ENCODE measurements at places on chromosomes 2 and 18.

- DNase-seq, result no peak
Observed at GRCh38 chr2:12498704-12499103, 218.0 kb upstream of the TRIB2 start.

- no peak for DNase-seq
Observed at GRCh38 chr2:120347396-120348060, 1.6 kb downstream of the INHBB start.

GRCh38 chr2:170361090-170361936 lies 183.4 kb downstream of the MYO3B start:
- DNase-seq, result peak; percentile 50

DNA sequence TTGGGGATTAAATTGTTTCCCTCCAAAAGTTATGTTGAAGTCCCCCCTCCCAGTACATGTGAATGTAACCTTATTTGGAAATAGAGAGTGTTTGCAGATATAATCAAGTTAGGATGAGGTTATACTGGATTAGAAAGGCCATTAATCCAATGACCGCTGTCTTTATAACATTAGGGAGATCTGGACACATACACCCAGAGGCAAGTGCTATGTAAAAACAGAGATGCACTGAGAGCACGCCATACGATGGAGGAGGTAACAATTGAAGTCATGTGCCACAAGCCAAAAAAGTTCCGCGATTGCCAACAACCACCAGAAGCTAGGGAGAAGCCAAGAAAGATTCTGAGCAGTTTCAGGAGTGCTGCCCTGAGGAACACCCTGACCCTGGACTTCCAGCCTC lies 153.3 kb downstream of the RNF144A start:
- DNase-seq, result no peak

DNA sequence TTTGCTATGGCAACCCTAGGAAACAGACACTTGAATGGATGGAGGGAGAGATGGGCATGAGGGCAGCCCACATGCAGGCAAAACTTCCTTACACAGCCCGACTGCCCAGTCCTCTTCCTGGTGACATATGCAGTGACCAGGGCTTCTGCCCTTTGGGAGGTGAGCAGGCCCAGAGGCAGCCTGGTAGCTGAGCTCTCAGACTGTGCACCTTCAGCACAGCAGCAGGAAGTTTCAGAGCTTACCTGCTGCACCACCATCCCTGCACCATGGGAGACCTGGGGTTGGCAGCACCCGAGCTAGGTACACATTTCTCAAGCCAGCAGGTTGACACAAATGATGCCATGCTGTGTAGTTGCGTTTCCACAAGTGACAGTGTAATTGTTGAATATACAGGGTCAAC lies 97.6 kb upstream of the LMAN1 start:
- no peak for DNase-seq

GRCh38 chr2:119713819-119714490 lies 35.0 kb downstream of the TMEM177 start:
- DNase-seq, result no peak

DNA sequence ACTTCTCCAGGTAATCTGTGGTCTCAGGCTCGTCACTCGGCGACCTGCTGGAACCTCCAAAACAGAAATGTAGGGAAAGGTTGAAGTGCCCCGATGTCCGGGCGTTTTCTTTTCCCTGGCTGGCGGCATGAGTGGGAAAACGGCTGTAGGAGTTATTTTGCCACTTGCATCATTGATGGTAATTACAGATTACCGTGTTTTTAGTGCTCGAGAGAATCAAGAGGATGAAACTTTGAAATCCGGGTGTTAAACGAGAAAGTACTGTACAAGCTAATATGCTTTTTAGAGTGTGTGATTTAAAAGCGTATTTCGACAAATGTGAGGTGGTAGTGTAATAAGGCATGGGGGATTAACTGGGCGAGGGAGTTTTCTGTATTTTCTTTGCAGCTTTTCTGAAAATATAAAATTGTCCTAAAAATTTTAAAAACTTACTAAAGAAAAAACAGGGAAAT lies 819 bp downstream of the GRHL1 start:
- no peak for DNase-seq

DNA sequence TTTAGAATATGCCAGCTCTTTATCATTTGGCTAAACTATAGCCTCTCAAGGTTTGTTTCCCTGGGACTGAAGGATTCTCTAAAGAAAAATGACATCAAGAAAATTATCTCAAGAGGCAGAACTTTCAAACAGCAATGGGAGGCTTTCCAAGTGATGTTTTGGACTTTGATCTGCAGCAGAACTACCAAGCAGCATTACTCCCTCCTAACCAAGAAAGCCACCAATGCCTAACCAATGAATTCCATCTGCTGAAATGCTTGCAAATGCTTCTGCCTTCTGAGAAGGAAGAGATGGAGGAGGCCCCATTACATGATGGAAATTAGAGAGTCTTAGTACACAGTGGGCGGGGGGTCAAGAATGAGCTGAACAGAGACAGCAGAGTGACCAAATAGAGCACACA lies 95.1 kb upstream of the SLC35G4 start:
- DNase-seq, result no peak

DNA sequence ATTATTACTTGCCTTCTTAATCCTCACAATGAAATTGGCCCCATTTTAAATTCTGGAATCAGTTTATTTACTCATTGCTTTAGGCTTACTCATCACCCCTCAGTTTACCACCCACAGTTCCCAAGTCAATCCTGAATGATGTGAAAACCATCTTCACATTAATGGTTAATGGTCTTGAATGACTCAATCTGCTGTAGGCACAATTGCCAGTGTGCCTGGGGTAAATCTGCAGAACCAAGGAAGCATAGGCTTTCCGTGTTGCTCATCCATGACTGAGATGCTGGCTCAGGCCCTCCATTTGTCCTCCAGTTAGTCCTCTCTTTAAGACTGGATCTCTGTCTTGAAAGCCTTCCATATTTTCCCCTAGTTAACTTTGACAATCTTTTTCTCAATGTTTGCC lies 164.5 kb downstream of the PMAIP1 start:
- DNase-seq, result peak; percentile 59

DNA sequence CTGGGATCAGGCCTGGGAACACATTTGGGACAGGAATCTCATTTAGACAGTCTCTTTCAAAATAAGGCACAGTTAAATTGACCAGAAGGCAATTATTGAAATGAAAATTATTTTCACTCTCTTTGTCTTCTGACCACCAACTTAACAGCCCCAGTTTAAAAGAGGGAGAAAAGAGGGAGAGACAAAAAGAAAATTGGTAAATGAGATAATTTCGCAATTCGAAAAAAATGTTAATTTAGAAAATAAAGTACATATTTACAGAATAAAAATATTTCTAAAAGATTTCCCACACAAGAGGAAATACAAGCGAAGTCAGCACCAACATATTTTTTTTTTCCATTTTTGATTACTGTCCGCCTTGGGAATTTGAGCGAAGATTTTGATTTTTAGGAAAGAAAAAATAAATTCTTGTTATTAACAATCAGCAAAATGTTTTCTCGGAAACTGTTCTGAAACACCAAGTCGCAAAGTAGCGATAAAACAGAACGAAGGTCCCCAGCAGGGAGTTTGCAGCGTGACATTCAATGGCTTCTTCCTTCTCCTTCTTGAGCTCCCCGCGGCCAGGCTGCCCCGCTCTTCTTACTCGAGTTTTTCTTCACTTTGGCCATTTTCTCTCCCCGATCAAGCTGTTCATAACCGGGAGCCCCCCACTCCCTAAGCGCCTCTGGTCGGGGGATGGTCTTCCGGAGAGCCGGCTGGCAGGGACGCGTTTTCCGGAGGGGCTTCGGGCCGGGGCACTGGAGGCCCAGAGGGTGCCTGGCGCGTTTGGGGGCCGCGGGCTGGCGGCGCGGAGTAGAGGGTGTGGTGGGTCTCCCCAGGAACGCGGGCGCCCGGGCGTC lies 5.0 kb downstream of the SP9 start:
- DNase-seq, result no peak

DNA sequence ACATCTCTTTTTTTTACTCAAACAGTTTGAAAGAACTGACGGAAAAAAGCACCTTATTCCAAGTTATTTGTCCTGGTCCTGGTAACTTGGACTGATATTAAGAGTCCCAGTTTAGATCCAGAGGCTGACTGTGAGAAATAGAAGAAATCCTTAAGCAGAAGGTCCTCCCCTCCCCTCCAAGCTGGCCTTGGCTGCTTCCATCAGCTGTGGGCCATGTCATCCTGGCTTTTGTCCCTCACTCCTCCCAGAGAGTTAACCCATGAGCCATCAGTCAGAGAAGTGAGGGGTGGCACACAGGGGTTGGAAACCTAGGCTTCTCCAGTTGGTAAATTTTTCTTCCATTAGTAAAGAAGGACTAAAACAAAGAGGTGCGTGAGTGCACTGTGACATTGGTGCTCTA lies 9.7 kb upstream of the NAPG start:
- DNase-seq, result no peak

DNA sequence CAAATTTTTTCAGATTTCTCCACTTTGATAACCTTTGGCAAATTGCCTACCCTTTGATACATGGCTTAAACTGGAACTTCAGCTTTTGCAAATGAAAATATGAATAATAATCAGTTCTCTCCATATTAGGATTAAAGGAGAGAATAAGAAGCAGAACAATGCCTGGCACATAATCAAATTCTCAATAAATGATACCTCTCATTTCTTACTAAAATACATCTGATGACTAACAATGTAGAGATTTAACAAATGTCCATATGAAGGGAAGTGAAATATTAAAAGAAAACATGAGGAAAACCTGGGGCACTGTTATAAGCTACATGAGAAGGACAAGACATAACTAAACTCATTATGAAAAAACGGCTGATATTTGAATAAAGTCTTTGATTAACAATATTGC lies 1103.6 kb downstream of the LRP1B start:
- no peak for DNase-seq

GRCh38 chr2:236862961-236863728 lies 222.5 kb upstream of the COPS8 start:
- DNase-seq, result peak; percentile 75

DNA sequence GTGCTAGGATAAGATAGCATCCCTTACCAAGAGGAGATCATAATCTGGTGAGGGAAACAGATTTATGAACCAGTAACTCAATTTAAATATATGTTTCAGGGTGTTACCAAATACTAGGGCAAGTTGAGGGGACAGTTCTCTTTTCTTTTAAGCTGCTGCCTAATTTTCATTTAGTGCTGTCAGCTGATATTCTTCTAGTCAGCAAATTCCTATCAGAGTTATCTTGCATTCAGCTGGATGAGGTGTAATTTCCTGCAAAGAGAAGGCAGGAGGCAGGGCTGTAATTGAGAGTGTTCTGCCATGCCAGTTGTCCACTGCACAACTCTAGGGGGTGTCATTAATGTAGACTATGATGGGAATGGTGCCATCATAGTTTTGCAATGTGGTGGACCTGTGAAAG lies 141.3 kb upstream of the LHCGR start:
- DNase-seq, result no peak

GRCh38 chr18:50695431-50696176 lies 124.2 kb downstream of the MRO start:
- DNase-seq, result no peak

DNA sequence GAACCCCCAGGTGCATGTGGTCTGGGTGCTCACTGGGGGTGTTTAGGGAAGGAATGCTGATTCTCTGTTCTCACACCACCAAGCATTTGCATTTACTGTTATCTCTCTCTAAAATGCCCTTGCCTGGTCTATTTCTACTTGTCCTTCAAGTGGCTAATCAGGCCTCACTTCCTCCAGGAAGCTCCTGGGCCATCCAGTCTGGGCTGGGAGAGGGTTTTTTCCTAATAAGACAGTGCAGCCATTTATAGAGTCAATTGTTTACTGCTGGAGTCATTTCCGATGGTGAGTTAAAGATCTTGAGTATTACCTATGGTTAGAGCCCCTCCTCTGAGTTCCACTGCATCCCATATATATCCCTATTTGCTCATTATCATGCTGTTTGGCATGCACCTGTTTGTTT lies 25.2 kb upstream of the ITGA6 start:
- no peak for DNase-seq

GRCh38 chr2:100233061-100233460 lies 89.2 kb downstream of the LONRF2 start:
- no peak for DNase-seq

DNA sequence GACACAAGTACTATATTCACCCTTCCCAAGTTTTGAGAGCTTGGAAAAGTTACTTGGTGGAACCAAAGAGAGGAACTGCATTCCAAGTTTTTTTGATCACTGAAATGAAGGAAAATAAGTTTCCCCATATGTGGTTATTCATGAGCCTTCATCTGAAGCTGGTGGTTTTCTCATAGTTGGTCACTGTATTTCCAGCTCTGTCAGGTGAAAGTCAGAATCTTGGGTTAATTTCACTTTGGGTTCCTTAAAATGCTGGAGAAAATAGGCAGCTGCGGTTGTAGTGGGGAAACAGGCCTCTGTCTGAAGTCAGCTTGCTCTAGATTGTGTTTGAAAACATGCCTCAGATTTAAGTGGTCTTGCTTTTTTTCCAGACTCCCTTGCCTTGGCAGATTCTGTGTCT lies 200.5 kb downstream of the HRH4 start:
- DNase-seq, result no peak

DNA sequence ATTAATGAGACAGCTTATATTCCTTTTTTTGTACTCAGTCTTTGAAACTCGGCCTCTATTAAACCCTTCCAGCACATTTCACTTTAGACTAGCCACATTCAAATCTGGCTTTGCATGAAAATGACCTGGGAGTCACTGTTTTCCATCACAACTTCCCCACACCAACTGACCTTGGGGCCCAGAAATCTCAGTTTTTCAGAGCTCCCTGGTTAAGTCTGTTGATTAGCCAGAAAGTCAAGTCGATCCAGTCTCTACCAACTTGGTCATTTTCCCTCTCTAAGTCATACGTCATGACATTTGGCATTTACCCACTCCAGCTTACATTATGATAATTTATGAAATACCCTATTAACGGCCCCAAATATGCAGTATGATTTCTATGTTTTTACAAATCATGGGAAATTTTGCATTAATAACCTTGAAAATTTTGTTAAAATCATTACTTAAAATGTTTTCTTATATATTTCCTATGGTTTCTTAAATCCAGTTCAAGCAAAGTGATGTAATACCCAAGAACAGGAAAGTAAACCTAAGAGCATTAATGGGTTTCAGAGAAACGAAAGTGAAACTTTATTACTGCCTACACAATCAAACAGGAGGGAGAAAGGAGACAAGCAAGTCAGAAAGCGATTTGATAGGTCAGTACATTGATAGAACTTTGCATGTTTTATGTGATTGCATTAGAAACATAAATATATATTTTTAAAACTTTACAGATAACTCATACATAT lies 77.1 kb downstream of the SPATS2L start:
- peak; percentile 57 for DNase-seq

GRCh38 chr18:4293337-4293736 lies 161.8 kb downstream of the DLGAP1 start:
- no peak for DNase-seq

- DNase-seq, result no peak
Observed at GRCh38 chr2:10919771-10920621, 8.3 kb downstream of the KCNF1 start.

GRCh38 chr18:33716061-33716683 lies 138.2 kb downstream of the ASXL3 start:
- no peak for DNase-seq

DNA sequence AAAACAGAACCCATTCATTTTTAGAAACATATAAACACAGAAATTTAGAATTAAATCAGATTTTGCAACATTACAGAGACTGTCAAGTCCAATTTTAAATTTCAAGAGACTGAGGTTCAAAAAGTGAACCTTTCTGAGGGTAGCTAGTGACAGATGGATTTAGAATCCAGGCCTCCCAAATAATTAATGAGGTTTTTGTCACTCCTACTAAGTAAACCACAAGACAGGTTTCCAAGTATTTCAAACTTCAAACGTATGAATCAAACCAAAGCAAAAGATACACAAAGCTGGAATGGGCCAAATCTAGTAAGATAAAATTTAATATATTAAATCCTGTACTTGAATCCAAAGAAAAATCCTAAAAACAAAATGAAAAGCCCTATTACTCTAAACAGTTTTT lies 25.3 kb downstream of the PPP4R3B start:
- no peak for DNase-seq
